Heart left ventricle (tissue), 16 donors: ENCODE measurements at places on chromosomes 7 and 10. TPM values are rescaled to one million over a fixed set of nuclear protein-coding genes. Genes with fewer than 3 reads are reported as not detected.
A peak's percentile ranks its signal among the peaks of the same experiment; 100 is the strongest.

GRCh38 chr10:20059084-20059835 is 243.0 kb downstream of the PLXDC2 start:
- no peak for DNase-seq

- DNase-seq: peak; percentile 76
Observed at GRCh38 chr7:13989126-13989948, at the start of gene ETV1. Gene ETV1 (minus strand): TSS chr7:13989666. CDS start chr7:13989052, 614 bp downstream.

- DNase-seq: no peak
Observed at GRCh38 chr7:98107313-98107721, 655 bp downstream of the LMTK2 start.

- DNase-seq: no peak
Observed at GRCh38 chr7:152145853-152146466, 120.5 kb downstream of the GALNT11 start.

DNA sequence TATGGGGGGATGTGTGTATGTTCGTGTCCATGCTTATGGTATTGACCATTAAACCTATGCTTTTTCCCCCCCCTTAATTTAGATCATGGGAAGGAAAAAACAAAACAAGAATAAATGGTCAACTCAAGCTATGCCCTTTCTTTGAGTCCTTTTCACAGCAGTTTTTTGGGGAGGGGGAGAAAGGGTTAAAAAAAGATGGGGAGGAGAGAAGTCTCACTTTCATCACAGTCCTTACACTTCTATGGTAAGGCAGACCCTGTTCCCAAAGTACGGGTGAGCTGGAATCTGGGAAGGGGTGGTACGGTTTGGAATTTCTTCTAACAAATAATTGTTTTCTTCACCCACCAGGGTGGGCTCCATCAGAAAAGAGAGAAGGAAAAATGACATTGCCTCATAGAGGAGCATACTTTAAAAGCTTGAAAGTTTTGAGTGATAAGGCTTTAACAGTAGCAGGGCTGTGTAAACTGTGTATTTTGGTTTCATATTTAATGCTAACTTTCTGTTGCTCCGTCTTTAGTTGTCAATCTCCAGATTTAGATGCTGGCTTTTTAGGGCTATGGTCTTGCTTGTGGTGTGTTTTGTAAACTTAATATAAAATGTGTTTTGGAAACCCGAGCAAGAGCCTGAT is 180.1 kb downstream of the TCF7L2 start:
- DNase-seq: no peak

- peak; percentile 91 for DNase-seq
Observed at GRCh38 chr7:74026903-74027682, 880 bp upstream of the ELN start.

- DNase-seq: no peak
Observed at GRCh38 chr10:68135362-68135761, 26.1 kb downstream of the MYPN start.

DNA sequence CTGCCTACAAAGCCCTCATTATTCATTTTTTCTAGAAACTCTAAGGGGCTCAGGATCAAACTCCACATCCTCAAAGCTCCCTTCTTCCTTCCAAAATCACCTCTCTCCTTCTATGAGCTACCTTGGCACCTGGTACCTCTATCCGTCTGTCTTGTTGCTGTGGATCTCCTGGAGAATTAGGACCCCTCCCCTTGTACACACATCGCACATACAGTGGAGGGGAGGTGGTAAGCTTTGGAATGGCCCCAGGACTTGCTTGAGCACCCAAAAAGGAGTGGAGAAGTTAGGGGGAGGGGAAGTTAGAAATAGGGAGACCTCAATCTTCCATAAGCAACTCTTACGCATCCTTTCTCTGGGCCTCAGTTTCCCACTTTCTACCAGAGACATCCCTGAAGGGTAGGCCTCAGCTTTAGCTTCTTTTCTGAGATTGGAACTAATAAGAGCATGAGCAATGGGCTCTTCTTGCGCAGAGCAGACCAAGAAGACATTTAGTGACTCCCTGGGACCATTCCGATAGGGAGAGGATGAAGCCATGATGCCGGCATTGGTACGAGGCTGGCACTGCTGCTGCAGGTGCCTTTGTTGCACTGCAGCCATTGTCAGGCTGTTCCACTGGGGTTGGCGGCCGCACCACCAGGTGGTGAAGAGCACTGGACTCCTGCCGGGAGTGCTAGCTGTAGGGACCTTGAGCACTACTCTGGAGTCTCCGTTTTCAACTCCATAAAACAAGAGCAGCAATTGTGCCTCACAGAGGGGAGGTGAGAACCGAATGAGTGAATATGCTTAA is 4.5 kb downstream of the CYP26C1 start:
- DNase-seq: no peak

- DNase-seq: peak; percentile 52
Observed at GRCh38 chr7:77467408-77467807, 51.3 kb upstream of the GSAP start.

DNA sequence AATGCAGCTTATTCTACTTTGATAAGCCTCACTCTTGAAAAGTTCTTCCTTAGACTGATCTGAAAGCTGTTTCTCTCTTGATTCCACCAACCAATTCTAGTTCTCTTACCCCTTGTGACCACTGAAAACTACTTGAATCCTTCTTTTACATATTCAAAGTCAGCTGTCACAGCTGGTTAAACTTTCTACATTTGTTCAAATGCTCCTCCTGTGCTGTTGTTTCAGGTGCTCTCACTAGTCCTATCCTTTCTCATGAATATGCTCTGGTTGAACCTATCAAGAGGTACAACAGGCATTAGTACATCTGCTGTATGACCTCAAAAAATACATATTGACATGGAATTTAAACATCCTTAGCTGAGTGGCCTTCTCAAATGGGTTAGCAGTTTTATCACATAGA is 91.5 kb downstream of the MYO3A start:
- DNase-seq: no peak

GRCh38 chr10:43234471-43235041 is 32.3 kb downstream of the RASGEF1A start:
- peak; percentile 1 for DNase-seq

GRCh38 chr10:63384001-63384400 is 81.8 kb downstream of the JMJD1C start:
- no peak for DNase-seq

DNA sequence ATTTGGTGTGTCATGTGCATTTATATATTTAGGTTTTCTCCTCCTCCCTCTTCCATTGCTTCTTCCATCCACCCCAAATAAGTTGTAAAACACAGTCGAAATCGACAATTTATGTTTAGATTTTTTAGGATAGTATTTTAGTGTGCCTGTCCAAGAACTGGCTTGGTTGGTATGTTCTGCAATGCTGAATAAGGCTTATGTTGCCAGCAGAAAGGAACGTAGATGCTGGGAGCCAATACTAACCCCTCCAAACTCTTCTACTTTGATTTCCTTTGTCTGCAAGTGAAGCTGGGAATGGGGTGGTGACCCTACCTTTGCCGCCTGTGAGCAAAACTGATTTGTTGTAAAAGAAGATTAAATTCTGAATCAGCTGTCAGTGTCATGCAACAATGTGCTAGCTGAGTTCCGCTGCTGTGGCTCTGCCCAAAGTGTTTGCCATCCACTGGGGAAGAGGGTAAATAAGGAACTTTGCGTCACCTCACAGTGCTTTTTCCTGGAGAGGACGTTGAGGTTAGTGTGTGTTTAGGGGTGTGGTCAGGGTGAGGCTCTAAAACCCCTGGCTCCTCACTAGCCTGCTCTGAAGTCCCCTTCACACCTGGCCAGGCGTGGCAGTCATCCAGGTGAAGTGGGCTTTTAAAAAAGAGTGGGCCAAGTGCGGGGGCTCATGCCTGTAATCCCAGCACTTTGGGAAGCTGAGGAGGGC is 44.4 kb downstream of the TACC2 start:
- no peak for DNase-seq

- DNase-seq: no peak
Observed at GRCh38 chr10:6738112-6738768, 158.2 kb upstream of the PRKCQ start.

- DNase-seq: no peak
Observed at GRCh38 chr10:122327237-122328206, 47.0 kb upstream of the PLEKHA1 start.

DNA sequence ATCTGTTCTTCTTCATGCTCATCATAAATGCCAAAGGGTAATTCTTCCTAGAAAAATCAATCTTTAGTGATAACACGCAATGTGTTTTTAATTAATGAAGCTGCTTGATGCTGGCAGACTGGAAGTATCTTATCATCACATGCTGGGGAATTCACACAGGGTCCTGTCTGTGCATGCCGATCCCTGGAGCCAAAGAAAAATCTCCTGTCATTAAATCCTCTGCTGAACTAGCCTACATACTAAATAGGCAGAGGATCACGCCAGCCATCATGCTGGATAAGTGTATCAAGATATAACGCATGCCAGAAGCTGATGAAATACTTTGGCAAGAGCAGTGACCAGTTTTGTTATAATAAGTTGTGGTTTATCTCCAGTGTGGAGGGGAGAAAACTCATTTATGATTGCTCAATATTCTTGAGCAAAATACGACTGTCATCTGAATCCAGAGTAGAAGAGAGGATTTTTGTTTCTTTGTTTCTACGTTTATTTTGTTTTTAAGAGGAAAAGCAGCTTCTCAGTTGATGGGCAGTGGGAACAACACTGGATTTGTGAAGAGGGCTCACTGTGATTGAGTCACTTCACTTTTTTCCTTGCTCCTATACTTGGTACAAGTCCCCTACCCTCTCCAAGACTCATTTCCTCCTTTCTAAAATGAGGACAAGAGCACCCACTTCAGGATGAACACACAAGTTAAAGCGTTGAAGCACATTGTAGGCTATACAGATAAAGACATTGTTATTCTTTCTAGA is 649.1 kb downstream of the TNS3 start:
- DNase-seq: no peak

The NEUROD6 gene
- not detected for polyA plus RNA-seq

The FGFR2 gene
- polyA plus RNA-seq: 0.18 TPM

The DYDC2 gene
- polyA plus RNA-seq: not detected

The MGAM2 gene
- polyA plus RNA-seq: not detected

The STOX1 gene
- 0.42 TPM for polyA plus RNA-seq

The KMT2E gene
- 17.0 TPM for polyA plus RNA-seq

The CPA4 gene
- not detected for polyA plus RNA-seq

The CDC14C gene
- not detected for polyA plus RNA-seq
